Calu3 (cell line): ENCODE measurements at places on chromosomes 4 and X.

DNA sequence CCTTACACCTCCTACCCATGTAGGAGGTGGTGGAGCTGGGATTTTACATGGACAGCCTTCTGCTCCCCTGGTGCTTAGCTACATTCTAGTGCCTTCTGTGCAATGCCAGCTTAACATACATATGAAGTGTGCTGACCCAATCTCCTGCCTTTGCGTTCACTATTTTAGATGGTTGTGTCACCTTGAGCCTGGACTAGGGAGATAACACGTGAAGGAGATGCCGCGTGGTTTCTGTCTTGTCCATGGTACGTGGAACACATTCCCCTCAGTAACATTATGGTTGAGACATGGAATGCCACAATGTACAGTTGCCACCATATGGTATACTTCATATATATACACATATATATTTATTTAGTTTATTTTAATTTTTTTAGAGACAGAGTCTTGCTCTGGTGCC, 54.0 kb downstream of the TBL1X start:
- H3K36me3 ChIP-seq: no peaks in the 10 kb centered on the region
- DNase-seq: no peak
- H3K4me3 ChIP-seq: no peak overlapping the region
- H3K27ac ChIP-seq: no peak overlapping the region
- no peaks in the 10 kb centered on the region for H3K4me1 ChIP-seq
- no peaks in the 10 kb centered on the region for H3K27me3 ChIP-seq

- no peaks in the 10 kb centered on the region for H3K36me3 ChIP-seq
- H3K27me3 ChIP-seq: no peaks in the 10 kb centered on the region
Measured at GRCh38 chr4:137621056-137621455, 88.8 kb upstream of the PCDH18 start.

DNA sequence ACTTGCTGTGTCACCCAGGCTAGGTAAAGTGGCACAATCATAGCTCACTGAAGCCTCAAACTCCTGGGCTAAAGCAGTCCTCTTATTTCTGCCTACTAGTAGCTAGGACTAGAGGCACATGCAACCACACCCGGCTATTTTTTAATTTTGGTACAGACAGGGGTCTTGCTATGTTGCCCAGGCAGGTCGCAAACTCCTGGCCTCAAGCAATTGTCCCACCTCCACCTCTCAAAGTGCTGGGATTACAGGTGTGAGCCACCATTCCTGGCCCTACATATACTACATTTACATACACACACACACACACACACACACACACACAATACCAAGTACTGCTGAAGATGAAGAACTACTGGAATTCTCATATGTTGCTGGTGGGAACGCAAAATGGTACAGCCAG, 26.9 kb downstream of the SMIM31 start:
- H3K4me1 ChIP-seq: no peaks in the 10 kb centered on the region
- H3K4me3 ChIP-seq: no peak overlapping the region
- H3K36me3 ChIP-seq: no peaks in the 10 kb centered on the region
- DNase-seq: no peak
- no peaks in the 10 kb centered on the region for H3K27me3 ChIP-seq

GRCh38 chr4:129248621-129249020, 152.7 kb downstream of the C4orf33 start:
- H3K36me3 ChIP-seq: no peaks in the 10 kb centered on the region
- no peak for DNase-seq
- no peak overlapping the region for H3K4me3 ChIP-seq
- no peaks in the 10 kb centered on the region for H3K4me1 ChIP-seq
- no peaks in the 10 kb centered on the region for H3K27me3 ChIP-seq

DNA sequence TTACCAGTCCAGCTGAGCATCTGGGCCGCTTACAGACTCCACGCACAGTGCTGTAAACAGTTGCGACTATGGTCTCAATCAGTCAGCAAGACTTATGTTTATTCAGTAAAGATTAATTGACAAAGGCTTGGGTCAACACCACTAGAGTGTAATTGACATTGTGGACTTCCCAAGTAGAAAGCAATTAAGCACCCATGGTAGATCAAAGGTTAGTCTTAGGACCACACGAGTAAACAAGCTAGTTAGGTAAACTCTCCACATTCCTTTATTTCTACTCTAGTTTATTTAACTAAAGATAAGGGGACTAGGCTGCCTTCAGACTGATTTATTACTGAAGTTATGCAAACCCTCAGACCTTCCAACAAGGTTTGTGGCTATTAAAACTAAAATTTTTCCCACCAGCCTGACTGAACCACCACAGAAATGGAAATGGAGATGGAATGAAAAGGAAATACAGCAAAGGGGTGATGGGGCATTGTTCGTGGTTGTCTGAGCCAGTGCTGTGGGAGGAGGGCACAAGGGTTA, 44.2 kb downstream of the MTHFD2L start:
- no peak overlapping the region for H3K4me3 ChIP-seq
- no peaks in the 10 kb centered on the region for H3K27me3 ChIP-seq
- H3K36me3 ChIP-seq: peaks cover 9% of the 10 kb centered on the region
- DNase-seq: no peak
- H3K4me1 ChIP-seq: peaks cover 20% of the 10 kb centered on the region

GRCh38 chr4:67483868-67484602, 61.3 kb downstream of the CENPC start:
- no peaks in the 10 kb centered on the region for H3K27me3 ChIP-seq
- H3K4me3 ChIP-seq: no peak overlapping the region
- H3K4me1 ChIP-seq: no peaks in the 10 kb centered on the region
- no peak for DNase-seq

DNA sequence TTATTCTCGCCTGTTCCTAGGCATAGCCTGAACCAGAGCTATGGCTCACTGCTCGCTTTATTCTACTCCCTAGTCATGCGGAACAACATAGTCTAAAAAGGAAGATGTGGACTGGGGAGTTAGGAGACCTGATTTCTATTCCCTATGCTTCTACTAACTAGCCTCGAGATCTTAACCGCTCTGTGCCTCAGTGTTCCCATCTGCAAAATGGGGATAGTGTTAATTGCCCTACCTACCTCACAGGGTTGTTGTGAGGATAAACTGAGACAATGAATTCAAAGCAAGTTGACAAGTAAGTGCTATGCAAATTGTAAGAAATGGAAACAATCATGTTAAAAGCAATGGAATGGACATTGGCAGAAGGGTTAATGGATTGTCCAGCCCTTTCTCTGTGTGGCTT, 102.1 kb downstream of the AKAP4 start:
- H3K36me3 ChIP-seq: no peaks in the 10 kb centered on the region
- DNase-seq: no peak
- H3K4me3 ChIP-seq: no peak overlapping the region
- H3K27me3 ChIP-seq: no peaks in the 10 kb centered on the region
- H3K27ac ChIP-seq: no peak overlapping the region

DNA sequence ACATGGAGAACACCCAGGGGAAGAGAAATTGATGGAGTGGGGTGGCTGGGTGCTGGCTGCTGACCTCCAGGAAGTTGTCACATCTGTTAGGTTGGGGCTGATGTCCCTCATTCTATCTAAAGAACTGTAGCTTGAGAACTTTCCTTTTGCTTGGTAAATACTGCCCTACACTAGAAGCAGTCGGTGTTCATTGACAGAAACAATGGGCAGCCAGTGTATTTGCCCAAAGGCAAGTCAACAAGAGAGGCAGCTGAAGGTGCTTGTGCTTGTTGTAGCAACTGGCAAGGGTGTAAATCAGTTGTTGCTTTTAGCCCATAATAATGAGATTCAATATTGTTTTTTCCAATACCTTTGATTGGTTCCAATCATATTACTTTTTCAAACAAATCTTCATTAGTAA, 956 bp downstream of the TMEM154 start:
- no peak for DNase-seq
- peaks cover 28% of the 10 kb centered on the region for H3K4me1 ChIP-seq
- peak overlapping the region; percentile 91 for H3K27ac ChIP-seq
- no peaks in the 10 kb centered on the region for H3K27me3 ChIP-seq

- peaks cover 8% of the 10 kb centered on the region for H3K4me1 ChIP-seq
- H3K36me3 ChIP-seq: peaks cover 10% of the 10 kb centered on the region
- peak overlapping the region; percentile 93 for H3K27ac ChIP-seq
Measured at GRCh38 chrX:101417981-101418841, 10.2 kb downstream of the HNRNPH2 start.

DNA sequence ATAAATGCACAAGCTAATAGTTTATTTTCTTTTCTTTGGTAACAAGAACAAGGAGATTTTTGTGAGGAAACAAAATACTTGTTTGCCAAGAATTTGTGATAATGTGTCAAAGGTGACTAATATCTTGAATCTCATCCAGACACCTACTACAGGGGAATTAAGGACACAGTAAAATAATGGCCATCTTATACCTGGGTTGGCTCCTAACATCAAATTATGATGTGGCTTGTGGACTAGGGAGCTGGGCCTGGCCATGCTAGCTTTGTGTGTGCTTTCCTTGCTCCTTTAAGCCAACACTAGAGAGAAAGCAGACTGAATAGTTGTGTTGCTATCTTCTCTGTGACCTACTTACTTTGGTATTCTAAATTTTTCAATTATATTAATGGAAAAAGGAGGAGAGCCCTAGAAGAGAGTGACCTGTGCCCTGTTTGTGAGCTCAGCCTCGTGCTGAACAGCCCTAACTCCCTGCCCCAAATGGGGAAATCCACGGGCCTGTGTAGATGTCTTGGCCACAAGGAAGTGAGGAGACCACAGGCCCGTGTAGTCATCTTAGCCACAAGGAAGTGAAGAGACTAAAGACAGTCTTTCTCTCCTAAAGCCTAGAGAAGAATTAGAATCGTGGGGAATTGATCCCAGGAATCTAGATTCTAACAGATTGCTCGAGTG, 23.3 kb downstream of the ARHGAP24 start:
- H3K4me1 ChIP-seq: peaks cover 16% of the 10 kb centered on the region
- no peaks in the 10 kb centered on the region for H3K27me3 ChIP-seq
- DNase-seq: peak; percentile 50
- peak overlapping the region; percentile 42 for H3K27ac ChIP-seq

GRCh38 chr4:182246401-182247205, 3.4 kb downstream of the TENM3 start:
- no peak for DNase-seq
- peaks cover 16% of the 10 kb centered on the region for H3K4me1 ChIP-seq
- peaks cover 11% of the 10 kb centered on the region for H3K27me3 ChIP-seq
- no peak overlapping the region for H3K27ac ChIP-seq
